HL-60 (cell line): ENCODE measurements at places on chromosomes 12 and 14.

DNA sequence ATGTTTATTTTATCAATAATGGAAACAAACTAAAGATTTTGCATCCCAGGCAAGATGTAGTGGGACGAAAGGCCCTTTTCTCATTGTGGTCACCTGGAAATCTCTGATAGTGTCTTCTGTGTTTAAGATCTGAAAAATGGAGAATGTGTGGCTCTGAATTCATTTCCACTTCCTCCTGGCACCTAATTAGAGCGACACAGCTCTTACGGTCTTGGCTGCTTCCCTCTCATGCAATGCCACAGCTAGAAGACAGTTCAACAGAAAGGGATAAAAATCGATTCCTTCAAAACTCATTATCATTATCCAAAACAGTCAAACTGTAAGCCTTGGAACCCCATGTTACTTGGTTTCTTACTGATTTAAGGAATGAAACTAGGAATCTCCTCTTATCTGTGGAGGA, 9.3 kb downstream of the ST8SIA1 start:
- peak; percentile 13 for DNase-seq

GRCh38 chr14:53035336-53036210, 84.7 kb upstream of the FERMT2 start:
- DNase-seq: no peak

DNA sequence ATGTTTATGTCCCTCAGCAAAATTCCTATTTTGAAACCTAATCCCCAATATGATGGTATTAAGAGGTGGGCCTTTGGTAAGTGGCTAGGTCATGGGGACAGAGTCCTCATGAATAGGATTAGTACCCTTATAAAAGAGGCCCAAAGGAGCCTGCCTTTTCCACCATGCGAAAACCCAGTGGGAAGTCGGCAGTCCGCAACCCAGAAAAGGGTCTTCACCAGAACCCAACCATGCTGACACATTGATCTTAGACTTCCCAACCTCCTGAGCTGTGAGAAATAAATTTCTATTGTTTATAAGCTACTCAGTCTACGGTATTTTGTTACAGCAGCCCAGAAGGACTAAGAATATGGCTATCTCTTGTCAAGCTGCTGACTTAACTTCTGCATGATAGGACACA, 66.5 kb downstream of the COCH start:
- DNase-seq: no peak

DNA sequence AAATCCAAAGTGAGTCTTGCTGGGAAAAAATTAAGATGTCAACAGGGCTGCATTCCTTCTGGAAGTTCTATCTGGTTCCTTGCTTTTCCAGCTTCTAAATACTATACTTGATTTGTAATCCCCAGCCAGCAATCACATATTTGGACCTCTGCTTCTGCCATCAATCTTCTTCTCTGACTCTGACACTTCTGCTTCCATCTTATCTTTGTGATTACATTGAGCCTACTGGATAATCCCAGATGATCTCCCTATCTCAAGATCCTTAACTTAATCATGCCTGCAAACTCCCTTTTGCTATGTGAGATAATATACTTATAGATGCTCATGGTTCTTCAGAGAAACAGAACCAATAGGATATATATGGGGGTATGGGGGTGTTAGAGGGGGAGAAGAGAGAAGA, 49.9 kb upstream of the ZDHHC17 start:
- DNase-seq: no peak

DNA sequence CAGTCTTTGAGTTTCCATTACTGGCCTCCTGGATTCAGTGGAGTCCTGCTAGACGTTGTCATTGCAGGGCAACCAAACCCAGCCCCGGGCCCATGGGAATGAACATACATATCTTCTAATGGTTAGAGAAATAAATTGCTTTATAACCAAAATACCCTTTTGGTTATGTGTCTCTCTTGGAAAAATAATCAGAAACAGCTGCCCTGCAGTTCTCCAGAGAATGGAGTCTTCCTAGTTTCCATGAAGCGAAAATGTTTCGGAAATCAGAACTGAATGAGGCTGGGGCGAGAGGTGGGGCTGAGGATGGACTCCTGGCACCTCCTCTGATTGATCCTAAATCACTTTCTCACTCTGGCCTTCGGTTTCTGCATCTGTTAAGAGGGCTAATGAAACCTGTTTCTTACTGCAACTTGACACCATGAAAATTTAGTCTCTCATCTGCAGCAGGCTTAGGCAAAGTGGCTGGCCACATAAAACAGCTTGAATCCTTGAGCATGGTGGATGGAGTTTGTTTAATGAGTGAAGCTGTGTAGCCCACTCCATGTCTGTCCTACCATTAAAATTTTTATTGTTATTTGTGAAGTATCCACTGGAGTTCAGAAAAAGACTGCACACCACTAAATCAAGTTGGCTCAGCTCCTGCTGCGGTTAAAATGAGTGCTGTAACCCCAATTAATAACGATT, 198.9 kb downstream of the CACNA1C start:
- no peak for DNase-seq

GRCh38 chr14:104800015-104800770, 708 bp upstream of the ZBTB42 start:
- peak; percentile 45 for DNase-seq

DNA sequence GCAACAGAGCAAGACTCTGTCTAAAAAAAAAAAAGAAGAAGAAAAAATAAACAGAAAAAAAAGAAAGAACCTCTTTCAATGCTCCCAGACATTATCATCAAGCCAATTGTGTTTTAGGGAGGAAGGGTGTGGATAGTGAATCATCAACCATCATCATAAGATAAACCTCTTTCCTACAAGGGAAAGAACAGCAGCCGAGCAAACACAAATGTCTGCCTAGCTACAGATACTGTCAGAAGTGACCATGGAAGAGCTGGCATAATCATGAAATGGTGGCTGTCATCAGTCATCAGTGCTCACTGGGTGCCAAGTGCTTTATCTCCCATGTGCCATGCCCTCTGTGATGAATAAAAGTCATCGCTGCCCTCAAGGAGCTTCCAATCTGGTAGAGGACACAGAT, 46.6 kb downstream of the SLC17A8 start:
- no peak for DNase-seq

- DNase-seq: no peak
Observed at GRCh38 chr12:57377103-57377840, 53.6 kb downstream of the R3HDM2 start.

- DNase-seq: peak; percentile 40
Observed at GRCh38 chr14:40417777-40418401, 985.7 kb upstream of the FBXO33 start.
